CD8-positive, alpha-beta memory T cell (primary cell): ENCODE measurements at places on chromosomes 4 and X. TPM values are rescaled to one million over a fixed set of nuclear protein-coding genes. Genes with fewer than 3 reads are reported as not detected.

GRCh38 chrX:31522760-31523159, 450.9 kb upstream of the FTHL17 start:
- no peak for DNase-seq

- DNase-seq, result no peak
These were observed 8.5 kb upstream of the NXF3 start for GRCh38 chrX:103101299-103102042.

- no peak for DNase-seq
These were observed 191.6 kb downstream of the ANAPC10 start for GRCh38 chr4:144906181-144906925.

DNA sequence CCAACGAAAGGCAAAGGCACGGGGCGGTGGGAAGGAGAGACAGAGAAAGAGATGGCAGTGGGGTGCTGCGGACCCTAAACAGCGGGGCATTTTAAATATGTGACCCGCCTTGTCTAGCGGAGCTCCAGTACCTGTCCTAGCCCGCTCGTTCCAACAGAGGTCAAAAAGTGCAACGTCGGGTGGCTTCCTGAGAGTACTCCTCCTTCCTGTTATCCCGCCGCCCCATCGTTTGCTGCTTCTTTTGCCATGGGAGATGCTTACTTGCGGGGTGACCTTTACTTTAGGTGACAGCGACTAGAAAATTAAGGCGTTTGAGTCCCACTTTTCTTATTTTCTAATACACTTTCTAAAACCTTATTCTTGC, 735 bp downstream of the NRK start:
- DNase-seq, result no peak

- no peak for DNase-seq
These were observed 55.4 kb downstream of the HADH start for GRCh38 chr4:108044951-108045686.

- DNase-seq, result no peak
These were observed 793.9 kb downstream of the ADGRL3 start for GRCh38 chr4:61994036-61994435.

GRCh38 chr4:24130637-24131036, 240.8 kb upstream of the PPARGC1A start:
- no peak for DNase-seq

- DNase-seq, result no peak
These were observed 2.8 kb upstream of the CRLF2 start for GRCh38 chrX:1215123-1215823.

DNA sequence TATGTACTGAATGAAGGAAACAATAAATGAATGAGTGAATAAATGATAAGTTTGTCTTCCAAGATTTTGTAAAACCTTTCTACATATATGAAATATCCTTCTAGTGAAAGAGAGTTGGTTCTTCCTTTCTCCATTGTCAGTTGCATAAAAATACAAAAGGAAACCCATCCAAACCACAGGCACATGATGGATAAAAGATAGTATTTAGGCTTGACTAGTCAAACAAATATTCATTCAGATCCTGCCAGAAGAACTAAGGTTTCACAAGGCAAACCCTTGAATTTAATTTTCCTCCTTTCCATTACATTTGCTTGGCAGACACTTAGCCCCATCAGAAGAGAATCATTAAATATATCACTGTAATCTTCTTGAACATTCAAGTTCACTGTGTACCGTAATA, 208.4 kb downstream of the COL25A1 start:
- no peak for DNase-seq

- DNase-seq, result no peak
These were observed 35.9 kb downstream of the GPM6B start for GRCh38 chrX:13780868-13781427.

GRCh38 chrX:25175743-25176142, 160.0 kb upstream of the ARX start:
- DNase-seq, result no peak

- DNase-seq, result no peak
These were observed 167.2 kb downstream of the NPNT start for GRCh38 chr4:106062452-106062875.

GRCh38 chr4:151700566-151701316, 60.1 kb downstream of the GATB start:
- no peak for DNase-seq

DNA sequence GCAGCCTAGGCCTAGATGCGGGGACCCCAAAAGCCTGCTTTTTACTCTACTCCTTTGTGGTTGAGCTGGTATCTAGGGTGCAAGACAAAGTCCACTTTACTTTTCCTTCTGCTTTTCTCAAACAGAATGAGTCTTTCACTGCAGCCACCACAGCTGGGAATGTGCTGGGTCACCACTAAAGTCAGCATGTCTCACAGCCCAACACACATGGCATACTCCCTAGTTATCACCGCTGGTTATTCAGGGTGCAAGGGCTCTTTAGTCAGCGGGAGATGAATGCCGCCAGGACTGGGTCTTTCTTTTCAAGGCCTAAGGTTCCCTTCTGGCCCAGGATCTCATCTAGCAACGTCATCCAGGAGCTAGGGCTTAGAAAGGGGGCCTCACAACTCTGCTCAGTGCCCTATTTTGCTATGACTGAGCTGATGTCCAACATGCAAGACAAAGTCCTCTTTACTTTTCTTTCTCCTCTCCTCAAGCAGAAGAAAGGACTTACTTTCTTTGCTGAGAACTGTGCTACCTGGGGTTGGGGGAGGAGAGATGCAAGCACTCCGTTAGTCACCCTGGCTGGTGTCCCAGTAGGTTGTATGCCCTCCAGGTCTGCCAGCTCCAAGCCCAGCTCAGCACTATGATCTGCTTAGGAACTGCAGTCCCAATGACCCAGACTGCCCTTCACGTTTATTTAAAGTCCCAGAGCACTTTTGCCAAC, 22.9 kb upstream of the STPG2 start:
- DNase-seq, result no peak

DNA sequence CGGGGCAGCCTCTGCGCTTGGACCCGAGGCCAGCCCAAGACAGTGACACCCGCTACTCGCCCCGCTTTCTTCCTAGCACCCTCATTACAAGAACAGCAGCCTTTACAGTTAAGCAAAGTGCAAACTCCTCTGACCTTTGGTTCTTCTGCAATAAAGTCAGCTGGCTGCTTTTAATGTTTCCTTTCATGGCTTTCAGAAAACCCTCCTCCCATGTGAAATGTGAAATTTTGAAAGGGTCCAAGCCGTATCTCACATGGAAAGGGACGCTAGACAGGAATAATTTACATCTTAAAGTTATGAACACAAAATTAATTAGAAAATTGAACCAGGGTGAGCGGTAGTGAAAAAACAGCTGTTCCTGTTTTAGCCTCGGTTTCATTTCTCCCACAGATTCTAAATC, 520.1 kb upstream of the FRG1 start:
- no peak for DNase-seq

GRCh38 chr4:128796934-128797333, 12.6 kb upstream of the JADE1 start:
- DNase-seq, result no peak

- DNase-seq, result no peak
These were observed 13.4 kb upstream of the SRPX start for GRCh38 chrX:38233891-38234667.

- no peak for DNase-seq
These were observed 44.5 kb downstream of the BRWD3 start for GRCh38 chrX:80765220-80765625.

DNA sequence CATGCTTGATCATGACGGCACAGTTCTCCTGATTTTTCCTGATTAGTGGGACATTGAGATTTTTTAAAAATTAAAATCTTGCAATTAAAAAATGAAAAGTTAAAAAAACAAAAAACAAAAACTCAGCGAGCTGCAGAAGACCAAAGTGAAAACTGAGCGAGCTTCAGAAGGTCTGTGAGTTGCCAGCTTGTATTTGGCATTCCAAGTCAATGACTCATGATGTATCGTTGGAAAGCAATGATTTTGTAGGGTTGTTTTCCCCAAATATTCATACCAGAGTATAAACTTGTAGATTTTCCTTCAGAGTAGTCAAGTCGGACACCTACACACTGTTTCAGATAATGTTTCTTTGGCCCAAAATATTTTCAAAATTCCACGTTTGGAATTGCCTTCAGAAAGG, 76.9 kb downstream of the LRRC66 start:
- no peak for DNase-seq

DNA sequence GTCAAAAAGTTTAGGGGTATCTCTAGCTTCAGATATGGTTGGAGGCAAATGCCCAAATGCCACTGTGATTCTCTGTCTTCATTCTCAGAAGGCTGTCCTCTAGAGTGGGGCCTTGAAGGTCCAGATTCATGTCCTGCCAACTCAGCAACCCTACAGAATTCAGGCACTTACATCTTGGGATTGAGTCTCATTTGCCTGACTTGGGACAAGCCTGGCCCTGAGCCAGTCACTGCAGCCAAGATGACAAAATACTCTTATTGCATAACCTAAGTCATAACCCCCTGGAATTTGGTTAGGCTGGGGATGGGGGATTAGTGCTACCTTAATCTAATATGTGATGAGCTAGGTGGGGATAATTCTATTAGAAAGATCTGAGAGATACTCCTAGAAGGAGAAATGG, 100.5 kb downstream of the AREG start:
- no peak for DNase-seq

DNA sequence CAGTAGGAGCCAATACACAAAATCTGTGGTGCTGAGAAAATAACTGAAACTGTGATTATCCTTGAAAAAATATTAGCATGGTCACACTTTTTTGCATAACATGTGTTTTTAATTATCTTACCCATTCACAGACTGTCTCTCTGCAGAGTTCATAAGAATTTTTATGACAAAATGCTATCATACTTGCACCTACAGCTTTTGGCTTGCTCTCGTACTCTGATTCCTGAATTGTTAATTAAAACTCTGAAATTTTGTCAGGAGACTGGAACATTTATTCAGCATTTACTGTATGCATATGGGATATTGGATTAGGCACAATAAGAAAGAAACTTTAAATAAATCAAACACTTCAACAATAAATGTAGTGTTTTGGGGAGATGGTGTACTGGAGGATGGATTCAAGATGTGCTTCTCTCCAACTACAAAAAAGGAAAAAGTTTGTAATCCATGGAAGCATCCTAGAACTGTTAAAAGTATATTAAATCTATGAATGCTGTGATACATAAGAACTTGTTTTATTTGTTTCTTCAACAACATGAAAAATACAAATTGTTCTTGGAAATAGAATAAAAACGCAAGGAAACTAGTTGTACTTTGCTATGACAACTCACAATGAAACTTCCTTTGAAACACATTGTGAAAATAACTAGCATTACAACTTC, 260.5 kb downstream of the SPATA18 start:
- DNase-seq, result no peak

DNA sequence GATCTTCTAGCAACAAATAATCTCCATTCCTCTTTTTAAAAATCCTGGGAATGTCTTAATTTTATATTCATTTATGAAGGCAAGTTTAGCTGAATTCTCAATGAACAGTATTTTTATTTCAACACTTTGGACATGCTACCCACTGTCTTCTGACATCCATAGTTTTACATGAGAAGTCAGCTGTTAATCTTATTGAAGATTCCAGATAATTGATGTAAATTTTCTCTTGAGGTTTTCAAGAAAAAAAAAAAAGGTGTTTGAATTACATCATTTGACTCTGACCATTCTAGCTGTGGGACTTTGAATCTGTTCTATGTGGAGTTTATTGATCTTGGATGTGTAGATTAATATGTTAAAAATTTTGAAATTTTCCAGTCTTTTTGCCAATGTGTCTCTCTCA, 28.0 kb downstream of the PDHA2 start:
- no peak for DNase-seq

DNA sequence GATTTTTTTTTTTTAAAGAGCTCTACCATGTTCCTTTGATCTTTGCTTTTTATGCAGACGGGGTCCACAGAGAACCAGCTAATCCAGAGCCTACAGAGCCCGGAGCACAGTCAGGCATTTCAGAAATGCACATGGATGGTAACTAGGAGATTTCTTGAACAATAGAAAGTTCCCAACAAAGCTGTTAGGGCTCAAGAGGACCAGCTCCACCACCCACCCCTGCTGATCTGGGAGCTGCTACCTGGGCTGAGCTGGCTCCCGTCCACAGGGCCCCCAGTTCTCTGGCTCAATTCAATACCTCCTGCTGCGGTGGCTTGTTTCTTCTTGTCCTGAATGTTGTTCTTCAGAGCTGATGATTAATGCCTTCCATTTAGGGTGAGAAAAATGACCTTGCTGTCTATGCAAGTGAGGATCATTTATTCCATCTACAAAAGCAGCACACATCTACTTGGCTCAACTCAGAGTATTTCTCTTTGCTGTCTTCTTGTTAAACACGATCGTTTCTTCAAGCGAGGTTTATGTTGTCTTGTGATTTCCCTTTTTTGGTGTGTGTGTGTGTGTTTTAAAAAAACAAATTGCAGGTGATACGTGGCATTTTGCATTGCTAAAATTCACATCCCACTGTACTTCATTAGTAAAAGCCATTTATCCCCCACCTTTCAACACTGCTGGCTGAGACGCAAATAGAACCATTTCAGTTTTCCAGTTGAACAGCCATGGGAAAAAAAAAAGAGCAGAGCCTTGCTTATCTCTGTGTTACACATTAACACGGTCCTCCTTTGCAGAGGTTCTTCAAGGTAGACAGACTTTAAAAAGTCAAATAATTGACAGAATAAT, 31.3 kb downstream of the IGFBP7 start:
- DNase-seq, result no peak

DNA sequence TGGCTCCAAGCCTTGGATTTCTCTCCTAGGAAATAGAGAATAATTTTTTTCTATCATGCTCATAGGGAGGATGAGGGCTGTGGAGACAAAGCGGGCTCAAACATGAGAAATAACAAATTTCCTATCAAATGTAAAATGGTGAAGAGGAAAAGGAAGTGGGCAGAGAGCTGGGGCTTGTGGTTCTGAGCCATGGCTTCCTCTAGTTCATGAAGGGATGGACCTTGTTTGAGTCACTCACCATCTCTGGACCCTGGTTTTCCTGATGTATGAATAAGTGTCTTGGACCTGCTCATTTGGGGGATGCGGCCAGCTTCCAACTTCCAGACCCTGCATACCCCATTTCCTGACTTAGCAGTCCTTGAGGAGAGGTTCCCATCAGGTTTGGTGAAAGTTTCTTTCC, 63.0 kb downstream of the MSX1 start:
- no peak for DNase-seq

GRCh38 chr4:6206771-6207290, 6.5 kb upstream of the JAKMIP1 start:
- no peak for DNase-seq

Gene RASGEF1B
- 5.5 TPM for total RNA-seq

Gene GRXCR1
- total RNA-seq, result not detected

Gene XAGE1A
- not detected for total RNA-seq

Gene CCNA2
- total RNA-seq, result 72.1 TPM

Gene HTR2C
- not detected for total RNA-seq

Gene ETDA
- total RNA-seq, result not detected

Gene GPC3
- total RNA-seq, result not detected

Gene MID1
- total RNA-seq, result not detected

Gene P2RY4
- total RNA-seq, result not detected

Gene PHEX
- 20.8 TPM for total RNA-seq

Gene ABCD1
- total RNA-seq, result 4.1 TPM

Gene NEXMIF
- 0.02 TPM for total RNA-seq

Gene KLHL5
- 13.0 TPM for total RNA-seq

Gene ADGRG2
- total RNA-seq, result not detected

Gene TRIM60
- not detected for total RNA-seq

Gene PDZD4
- total RNA-seq, result 1.3 TPM

Gene MGARP
- total RNA-seq, result not detected

Gene PDE5A
- 0.44 TPM for total RNA-seq
